ENCODE measurements at places on chromosomes 4 and X.

- DNase-seq = no peak
Observed at GRCh38 chr4:114209584-114209983, 230.1 kb upstream of the ARSJ start.

DNA sequence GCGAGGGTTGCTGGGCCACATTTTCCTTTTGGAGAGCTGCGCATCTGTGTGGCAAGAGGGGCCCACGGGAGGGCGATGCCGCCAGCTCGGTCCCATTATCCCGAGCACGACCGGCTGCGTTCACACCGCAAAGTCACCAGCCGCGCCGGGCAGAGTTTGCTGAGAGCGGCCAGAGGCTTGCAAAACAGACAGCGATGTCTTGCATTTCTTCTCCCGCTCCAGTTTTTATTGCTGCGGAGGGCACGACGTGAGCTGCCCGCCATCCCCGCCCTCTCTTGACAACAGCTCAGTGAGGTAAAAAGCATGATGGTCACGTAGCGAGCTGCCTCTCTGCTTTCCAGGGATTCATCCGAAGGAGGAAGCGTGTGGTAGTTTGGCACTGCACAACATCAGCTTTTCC lies 102.1 kb upstream of the TENM3 start:
- no peak for DNase-seq

- no peak for DNase-seq
Observed at GRCh38 chr4:73345399-73345975, 58.6 kb upstream of the ALB start.

DNA sequence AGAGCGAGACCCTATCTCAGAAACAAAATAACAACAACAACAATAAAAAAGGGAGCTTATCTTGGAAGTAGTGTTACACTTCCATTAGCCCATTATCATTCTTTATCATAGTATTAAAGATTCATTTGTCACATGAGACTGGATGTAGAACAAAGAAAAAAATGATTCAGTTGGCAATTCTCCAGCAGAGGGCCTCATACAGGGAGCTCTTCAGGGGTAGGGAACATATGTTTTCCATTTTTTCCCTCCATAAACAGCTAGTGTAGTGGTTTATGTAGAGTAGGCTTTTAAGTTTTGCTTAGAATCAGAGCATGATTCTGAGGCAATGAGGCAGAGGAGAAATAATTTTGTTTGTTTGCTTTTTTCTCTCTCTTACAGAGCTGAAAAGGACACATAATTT lies 5.8 kb downstream of the CPE start:
- DNase-seq = no peak

GRCh38 chr4:123787512-123788080 lies 391.0 kb downstream of the SPRY1 start:
- DNase-seq = no peak

All from right atrium auricular region (tissue), 2 donors.